Kidney epithelial cell (primary cell): ENCODE measurements at places on chromosomes 7 and 10.
A peak's percentile ranks its signal among the peaks of the same experiment; 100 is the strongest.

GRCh38 chr10:43979551-43979950 is 330.9 kb upstream of the ZNF32 start:
- no peak for DNase-seq

GRCh38 chr7:158811894-158812293 is 17.4 kb downstream of the ESYT2 start:
- DNase-seq, result no peak

- DNase-seq, result no peak
Observed at GRCh38 chr10:118258285-118258684, 83.8 kb downstream of the FAM204A start.

GRCh38 chr7:74655768-74656440 is 1.6 kb upstream of the GTF2I start:
- no peak for DNase-seq

DNA sequence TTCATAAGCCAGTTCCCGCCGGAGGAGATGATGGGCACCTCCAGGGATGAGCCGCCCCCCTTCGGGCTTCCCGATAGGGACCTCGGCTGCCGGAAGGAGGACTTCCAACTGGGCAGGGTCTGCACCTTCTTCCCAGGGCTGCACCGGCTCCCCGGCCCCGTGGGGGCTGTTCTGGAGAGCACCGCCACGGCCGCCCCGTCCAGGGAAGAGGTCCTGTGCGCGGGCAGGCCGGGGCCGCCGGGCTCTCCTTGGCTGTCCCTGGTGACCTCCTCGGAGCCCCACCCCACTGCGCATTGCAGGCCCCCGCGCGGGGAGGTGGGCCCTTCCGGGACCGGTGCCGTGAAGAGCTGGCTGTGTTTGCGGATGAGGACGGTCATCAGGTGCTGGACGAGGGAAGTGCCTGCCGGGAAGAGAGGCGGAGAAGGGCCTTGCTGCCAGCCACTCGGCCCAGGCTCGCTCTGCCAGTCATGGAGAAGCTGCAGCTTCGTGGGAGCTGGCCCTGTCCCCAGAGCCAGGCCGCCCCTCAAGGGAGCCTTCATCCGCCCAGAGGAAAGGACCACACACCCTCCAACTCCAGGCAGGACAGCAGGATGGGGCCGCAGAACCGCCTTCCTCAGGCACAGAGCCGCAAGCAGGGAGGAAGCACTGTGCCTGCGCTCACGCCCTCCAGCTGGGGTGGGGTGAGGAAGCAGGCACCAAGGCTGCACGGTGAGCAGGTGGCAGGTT is 144.4 kb downstream of the MAPK8 start:
- DNase-seq, result no peak

DNA sequence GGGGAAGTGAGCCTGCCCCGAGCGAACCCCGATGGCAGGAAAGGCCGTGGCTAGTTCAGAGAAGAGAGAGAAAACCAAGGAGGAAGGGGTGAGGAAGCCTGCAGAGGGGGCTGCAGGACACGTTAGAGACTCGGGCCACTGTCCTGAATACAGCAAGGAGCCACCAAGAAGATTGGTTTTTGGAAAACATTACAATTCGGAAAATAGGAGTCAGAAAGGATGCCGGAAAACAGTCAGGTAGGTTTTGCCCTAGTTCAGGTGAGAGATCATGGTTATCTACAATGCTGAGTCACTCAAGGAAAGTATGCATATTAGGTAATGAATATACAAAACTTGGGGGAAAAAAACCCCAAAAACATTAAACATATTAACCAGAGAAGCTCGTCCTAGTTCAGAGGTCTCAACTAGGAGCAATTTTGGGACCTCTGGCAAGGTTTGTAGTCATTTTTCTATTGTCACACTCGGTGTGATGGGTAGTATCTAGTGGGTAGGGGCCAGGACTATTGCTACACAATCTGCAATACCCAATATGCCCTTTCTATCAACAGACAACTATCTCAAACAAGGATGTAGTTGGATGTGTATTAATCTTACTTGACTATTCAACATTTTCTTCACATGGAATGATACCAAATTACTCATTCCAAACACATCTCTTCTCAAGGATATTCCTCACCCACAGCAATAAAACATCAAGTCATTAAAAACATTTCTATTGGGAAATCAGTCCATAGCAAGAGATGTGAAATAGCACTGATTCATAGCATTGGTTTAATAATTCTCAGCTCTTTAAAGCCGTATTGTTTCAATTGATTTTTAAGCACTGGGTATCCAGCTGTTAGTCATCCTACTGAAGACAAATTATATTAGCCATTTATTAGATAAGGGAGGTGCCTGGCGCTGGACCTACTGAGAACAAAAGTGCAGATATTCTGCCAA is 74.4 kb upstream of the RSU1 start:
- peak; percentile 65 for DNase-seq

GRCh38 chr7:150688630-150689029 is 3.1 kb downstream of the GIMAP2 start:
- DNase-seq, result no peak

DNA sequence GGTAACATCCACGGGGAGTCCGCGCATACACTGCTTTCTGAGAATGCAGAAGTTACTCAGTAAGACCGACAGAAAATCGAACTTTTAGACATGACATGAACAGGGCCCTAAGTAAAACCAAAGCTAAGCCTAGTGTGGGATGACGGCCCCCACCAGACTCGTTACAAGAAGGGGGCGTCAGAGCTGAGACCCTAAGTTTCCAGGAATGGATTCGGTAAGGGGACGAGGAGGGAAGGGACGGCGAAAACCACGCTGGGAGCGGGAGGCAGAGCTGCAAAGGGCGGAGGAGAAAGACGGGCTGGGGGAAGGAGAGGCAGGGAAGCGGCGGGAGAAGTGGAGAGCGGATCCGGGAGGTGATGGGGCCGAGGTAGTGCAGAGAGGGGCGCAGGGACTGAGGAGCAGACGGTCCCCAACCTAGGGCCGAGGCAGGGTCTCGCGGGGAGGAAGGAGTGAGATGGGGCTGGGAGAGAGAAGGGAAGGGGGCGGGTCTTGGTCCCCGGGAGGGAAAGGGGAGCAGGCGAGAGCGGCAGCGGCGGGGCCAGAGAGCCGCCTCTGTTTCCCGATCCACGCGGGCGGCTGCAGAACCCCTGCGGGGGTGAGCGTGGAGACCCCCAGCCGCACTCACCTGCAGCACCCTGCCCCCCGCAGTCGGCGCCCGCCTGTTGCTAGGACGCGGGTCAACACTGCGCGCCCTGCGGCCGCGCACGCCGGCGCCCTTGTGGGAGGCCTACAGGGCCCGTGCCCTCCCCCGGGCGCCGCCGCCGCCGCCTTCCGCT is 513 bp downstream of the ODAD2 start:
- no peak for DNase-seq

DNA sequence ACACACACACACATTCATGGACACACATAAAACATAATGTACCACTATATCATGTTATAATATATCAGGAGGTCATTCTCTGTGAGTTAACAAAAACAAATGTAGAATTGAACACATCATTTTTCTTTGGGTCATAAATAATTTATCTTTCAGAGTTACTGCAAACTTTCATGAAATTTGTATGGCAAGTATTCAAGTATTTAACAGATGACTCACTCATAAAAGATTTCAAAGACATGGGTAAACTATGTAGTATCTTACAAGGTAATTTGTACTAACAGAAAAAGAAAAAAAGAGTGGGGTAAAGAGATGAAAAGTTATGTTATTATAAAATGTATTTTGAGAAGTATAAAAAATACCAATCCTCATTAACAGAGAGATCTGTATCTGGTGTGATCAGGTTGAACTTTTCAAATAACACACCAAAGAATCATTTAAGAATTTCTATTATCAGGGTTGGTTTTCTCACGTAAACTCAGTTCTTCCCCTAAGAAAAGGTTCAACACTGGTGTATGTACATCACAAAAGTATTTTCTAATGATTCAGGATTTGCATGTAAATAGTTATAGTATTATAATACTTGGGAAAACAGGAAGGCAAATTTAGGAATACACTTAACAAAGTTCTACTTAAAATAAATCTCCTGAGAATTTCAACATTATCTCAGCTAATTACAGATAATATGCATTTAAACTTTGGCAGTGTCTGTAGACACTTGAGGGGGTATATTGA is 933.1 kb upstream of the LRRN3 start:
- DNase-seq, result no peak
